ENCODE measurements at places on chromosomes 5 and 9.

DNA sequence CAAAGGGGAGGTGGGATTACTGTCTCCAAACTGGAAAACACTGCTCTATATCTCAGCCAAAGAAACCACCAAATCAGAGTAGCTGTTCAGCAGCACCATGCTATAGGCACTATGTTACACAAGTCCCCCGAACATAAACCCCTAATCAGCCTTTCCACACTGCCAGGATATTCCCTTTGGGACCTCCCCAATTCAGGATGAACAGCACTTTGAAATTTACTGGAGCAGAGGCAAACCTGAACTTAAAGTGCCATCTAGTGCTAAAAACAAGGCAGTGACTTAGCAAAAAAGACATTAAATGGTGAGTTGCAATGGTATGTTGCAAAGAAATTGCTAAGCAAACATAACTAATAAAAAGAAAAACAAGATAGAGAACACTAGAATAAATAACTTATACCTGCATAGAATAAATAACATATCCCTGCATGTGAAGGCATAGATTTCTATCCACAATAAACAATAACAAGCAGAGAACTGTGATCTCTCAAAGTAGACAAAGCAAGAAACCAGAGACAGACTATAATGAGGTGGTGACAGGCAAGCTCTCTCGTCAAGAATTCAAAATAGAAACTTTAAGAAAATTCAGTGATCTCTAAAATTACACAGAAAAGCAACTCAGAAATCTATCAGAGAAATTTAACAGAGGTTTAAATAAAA is 584.4 kb upstream of the ACO1 start:
- peak; percentile 62 for DNase-seq

DNA sequence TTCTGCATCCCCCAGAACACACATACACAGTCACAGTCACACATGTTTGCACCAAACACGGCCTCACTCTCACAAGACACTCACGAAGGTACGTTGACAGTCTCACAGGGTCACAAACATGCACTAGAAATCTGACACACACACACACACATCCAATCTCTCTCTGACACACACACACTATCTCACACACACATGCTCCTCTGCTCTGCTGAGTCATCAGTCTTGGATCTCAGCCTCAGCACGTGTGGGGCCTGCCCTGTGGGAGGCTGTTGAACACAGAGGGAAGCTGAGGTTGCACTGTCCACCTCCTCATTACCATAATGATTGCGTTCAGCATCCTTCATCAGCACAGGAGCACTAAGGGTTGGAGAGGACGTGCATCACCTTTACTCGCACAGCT is 188.8 kb downstream of the MTRR start:
- DNase-seq = no peak

DNA sequence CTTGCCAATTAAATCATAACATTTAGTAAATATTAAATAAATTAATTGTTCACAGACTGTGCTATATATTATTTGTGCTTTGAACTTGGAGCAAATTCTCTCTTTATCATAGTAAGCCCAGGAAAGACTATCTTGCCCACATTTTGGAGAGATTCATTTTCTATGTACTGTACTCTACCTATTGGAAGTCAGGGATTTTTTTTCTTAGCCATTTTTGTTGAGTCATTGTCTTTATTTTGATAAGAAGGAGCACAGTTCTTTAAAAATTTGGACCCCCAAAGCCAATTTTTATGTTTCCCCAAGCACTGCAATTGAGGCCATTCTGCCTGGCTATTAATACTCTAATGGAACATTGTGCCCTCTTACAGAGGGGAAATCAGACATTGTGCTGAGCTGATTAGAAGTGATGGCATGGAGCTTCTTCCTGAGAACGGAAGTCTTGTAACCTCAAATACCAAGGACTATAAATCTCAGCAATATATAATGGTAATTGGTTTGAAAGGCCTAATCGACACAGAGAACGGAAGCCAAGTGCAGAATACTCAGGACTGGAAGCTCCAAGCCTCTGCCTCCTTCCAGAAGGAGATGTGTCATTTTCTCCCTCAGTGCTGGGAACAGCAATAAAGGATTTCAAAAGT is 188.8 kb upstream of the PAPPA start:
- DNase-seq = no peak

DNA sequence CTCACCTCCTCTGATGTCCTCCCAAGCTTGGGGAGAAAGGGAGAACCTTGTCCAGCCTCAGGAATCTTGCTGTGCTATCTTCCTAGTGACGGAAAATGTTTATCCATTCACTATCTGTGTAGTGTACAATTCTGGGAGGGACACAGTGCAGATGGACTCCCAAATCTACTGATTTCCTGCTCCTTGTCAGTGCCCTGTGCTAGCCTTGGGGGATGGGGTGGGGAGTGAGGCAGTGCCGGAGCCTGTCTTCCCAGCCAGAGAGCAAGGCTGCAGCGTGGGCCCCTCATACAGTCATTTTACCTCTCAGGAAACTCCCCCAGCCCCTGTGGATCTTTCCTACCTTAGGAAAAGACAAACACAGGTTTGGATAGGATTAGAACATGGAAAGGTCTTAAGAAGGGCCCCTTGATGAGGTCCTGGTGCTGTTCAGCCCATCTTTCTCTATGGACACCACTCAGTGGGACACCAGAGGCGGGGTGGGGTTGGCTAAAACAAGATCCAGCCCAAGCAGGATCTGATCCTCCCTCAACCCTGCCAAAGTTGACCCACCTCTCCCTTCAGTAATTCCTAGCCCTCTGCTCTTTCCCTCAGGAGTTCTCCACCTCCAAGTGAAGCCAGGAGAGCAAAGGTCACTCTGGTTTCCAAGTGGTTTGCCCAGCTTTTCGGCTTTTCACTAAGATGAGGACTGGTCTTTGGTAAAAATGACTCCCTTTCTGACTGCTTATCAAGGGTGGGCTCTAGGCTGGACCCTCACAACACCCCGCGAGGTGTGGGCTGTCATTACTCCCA is 3.4 kb downstream of the DOLK start:
- DNase-seq = no peak

DNA sequence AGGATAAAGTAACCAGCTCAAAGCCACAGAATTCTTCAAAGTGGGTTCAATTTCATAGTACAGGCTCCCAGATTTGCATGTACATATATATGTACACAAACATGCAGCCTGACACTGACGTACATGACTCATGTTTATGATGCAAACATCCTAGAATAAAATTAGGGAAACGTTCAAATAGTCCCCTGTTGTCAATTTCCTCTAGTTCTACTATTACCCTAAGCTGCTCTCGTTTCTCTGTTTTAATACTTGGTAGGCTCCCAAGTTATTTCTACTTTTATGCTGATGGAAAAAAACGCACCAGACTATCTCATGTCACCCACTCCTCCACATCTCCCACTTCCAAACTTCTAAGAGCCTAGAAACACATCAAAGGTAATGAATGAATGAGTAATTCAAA is 229.7 kb downstream of the EPB41L4A start:
- DNase-seq = no peak

DNA sequence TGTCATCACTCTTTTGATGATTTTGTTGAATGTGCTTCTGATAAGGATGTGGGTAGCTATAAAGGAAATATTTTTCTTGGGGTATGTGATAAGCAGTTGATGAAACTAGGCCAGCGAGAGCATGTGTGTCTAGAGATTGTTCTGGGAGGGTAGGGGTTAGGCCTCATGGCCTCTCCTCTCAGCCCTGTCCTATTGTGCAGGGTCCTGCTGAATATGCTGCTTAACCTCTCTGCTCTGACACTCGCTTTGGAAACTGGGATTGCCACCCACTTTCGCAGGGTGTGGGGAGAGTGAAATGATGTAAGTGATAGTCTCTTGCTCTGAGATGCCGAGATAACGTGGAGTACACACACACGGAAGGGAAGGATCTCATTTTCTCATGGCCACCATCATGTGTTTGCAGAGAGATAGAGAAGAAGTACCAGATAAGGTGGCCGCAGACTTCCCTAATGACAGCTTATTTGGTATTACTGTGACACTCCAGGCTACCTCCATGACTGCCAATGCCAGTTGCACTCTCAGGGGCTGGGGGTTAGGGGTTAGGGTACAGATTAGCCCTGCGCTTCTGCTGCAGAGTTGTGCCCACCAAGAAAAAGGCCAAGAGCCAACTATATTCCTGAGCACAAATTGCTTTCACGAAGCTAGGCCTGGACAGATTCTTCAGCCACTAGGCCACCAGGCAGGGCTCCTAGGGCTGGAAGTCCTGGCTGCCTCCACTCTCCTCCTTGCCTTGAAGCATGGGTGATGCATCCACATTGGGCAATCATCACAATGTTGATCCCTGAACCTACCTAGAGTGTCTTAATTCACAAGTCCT is 25.2 kb upstream of the TNFAIP8 start:
- no peak for DNase-seq

DNA sequence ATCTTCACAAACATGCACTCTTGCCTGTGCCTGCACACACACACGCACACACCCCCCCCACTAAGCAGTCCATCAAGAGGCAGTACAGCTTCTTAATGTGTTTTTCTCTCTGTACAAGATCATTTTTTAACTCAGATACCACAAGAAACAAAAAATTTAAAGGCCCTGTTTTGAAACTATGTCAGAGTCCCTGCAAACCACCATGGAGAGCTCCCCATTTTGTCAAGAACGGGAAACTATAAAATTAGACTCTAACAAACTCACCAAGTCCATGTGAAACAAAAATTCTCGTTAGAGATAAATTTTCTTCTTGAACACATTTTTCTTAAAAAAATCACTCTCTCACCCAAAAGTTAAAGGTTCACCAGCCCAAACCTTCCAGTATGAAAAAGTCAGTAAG is 86.3 kb downstream of the ELAVL2 start:
- no peak for DNase-seq

DNA sequence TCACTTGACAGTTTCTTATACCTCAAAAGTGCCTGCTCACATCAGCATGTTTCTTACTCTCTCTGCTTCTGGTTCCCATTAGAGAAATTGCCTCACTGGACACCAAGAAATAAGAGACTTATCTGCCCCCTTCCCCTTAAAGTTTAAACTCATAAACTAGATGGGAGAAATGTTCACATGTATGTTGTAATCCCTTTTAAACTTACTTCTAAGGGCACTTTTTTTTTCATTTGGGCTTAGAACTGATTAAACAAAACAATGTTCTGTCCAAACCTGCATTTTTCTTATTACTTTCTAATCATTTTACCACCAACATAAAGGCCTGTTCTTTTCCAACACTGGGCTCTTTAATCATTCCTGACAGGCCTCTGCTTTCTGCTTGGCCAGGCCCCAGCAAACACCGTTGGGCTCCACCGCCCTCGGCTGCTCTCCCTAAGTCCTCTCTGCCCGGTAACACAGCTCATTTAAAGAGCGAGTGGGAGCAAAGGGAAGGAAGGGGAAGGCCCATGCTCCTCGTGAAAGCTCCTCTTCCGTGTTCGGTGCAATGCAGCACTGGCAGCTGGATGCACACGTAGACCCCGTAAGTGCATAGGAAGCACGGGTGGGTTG is 53.4 kb downstream of the ROR2 start:
- DNase-seq = no peak

GRCh38 chr5:173567548-173567947 is 48.9 kb downstream of the BOD1 start:
- DNase-seq = no peak

- no peak for DNase-seq
Measured at GRCh38 chr9:77429928-77430327, 218.2 kb downstream of the GNA14 start.

- DNase-seq = peak; percentile 56
Measured at GRCh38 chr9:80175286-80176150, 603.8 kb downstream of the TLE4 start.

GRCh38 chr5:113480243-113480642 is 8.0 kb downstream of the MCC start:
- DNase-seq = no peak

DNA sequence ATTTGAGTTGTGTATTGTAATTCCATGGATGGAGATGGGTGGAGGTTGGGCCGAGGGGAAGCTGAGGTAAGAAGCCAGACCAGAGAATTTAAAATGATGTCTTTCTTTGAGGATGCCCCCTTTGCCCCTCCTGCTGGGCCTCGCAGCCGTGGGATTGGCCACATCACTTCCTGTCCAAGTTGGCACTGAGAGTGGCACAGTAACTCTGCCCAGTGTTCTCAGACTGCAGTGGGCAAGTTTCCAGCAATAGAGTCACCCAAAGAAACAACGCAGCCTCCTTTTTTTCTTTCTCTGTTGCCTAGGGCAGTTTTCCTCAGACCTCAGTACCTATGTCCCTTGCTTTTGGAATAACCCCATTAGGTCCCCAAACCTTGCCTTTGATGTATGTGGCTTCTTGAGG is 306.6 kb upstream of the DMRT1 start:
- DNase-seq = no peak

- DNase-seq = no peak
Measured at GRCh38 chr9:19550009-19550408, 141.2 kb downstream of the ACER2 start.

DNA sequence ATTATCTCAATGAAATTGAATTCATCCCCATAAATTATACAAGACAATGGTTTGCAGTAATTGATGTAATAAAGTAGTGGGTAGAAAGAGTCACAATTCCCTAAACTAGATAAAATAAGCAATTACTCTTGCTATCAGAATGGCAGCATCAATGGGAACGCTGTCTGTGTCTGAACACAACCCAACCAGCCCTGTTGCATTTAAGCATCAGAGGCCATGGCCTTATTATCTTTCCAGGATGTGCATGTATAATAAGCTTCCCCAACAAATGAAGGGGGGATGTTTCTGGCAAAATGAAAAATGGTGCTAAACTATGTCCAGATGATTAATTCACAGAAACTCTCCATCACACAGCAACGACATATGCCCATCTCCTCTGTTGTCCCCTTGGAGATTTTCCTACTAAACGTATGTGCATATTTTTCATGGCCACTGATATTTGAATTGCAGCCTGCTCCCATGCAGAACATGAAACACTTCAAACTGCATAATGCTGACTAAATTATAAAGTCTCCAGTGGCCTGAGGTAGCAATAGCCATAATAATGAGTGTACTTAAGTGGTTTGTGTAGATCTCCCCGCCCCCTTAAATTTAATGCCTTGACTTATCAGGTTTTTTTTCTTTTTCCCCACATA is 306.9 kb upstream of the ADAMTS16 start:
- no peak for DNase-seq

DNA sequence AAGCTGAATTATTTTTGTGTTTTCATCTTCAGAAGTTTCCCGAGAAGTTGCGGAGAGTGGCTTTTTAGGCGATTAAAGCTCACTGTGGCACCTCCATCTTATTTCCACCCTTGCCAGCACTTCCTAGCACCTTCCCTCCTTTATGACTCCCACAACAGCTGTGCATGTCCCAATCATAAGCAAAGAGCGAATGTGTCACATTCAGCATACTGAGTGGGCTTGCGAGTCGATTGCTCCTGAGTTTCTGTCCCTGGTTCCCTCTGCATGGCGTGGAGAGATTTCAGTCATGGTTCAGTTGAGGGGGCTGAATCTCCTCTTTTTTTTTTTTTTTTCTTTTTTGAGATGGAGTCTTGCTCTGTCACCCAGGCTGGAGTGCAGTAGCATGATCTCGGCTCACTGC is 144.9 kb downstream of the ARHGAP26 start:
- no peak for DNase-seq

DNA sequence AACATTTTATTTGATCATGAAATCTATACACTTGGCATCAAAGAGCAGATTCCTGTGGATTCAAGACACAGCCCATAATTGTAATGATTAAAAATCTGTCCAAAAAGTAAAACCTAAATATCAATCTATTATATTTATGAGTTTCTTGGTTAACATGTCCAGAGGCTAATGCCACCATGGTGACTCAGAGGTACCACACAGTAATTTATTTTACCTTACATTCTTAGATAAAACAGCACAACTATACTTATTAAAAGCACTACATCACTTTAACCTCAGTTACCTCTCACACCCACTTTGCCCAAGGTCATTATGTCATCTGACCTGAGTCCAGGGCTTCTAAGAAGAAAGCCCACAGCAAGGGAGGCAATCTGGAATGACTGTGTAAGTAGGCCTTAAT is 519.2 kb downstream of the RASEF start:
- DNase-seq = no peak

Measured in Kasumi-1 (cell line).